ENCODE measurements at places on chromosomes 7 and 10.

GRCh38 chr7:139046143-139046542 is 10.3 kb upstream of the ZC3HAV1L start:
- no peak for DNase-seq

DNA sequence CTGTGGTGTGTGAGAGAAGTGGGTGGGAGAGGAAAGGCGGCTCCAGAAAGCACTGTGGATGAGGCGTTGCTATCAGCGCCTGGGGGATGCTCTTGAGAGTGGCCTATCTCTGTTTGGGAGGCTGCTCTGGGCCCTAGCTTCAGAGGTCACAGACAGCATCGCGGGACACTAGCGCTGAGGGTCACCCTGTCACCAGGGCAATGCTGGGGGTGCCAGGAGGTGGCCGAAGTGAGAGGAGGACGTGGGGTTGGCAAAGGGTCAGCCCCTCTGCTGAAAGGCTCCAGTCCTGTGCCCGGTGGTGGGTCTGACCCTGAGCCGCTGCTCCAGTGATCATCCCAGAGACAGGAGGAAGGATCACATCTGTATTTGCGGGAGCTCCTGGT is 3.0 kb upstream of the TACR2 start:
- no peak for DNase-seq

GRCh38 chr7:129561677-129562359 is 49.7 kb upstream of the NRF1 start:
- DNase-seq, result no peak

DNA sequence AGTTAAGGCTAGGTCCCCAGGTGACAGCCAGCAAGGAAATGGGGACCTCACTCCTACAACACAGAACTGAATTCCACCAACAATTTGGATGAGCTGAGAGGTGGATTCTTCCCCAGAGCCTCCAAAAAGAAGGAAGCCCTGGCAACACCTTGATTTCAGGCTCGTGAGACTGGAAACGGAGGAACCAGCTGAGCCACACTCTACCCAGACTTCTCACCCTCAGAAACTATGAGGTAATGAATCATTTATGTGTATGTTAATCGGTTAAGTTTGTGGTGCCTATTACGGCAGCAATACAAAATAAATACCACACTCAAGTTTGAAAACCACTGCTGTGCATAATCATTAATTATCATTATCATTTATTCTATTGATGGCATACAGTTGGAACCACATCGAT is 532.4 kb upstream of the ANKRD30A start:
- DNase-seq, result no peak

DNA sequence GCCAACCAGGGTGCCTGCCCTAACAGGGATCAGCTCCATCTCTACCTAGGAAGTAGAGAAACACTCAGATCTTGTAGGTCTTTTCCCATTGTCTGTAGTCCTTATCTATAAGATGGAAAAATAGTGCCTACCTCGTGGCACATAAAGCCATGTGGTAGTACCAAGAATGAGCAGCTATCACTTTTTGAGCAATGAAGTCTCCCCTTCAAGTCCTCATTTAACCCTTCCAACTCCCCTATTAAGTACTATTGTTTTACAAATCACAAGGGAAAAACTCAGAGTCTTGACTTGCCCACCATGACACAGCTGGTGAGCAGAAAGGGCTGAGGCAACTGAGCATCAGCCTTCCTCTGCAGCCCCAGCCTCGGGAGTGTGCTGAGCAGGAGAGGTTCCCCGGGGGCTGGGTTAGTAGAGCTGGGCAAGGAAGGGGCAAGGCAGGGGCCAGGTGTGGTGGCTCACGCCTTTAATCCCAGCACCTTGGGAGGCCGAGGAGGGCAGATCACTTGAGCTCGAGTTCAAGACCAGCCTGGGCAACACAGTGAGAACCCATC is 3.3 kb downstream of the FRAT2 start:
- no peak for DNase-seq

DNA sequence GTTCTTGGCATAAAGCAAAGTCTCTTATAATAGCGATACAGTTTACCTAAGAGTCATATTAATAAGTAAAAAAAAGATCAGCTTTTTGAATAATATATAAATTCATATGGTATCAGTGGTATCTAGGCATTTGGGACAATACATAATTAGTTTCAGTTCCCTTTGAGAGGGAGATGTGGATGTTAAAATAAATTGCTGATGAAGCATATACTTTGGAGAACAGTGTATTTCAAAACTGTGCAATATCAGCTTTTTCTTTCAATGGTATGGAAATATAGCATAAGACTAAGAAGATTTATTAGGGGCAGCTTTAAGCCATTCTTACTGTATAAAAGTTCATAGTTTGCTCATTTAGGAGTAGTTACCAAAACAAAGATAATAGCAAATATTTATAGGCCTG is 35.5 kb downstream of the MDFIC start:
- DNase-seq, result no peak

- no peak for DNase-seq
Measured at GRCh38 chr10:133306941-133307379, 1.7 kb downstream of the TUBGCP2 start.

- no peak for DNase-seq
Measured at GRCh38 chr10:22475651-22476600, 130.6 kb downstream of the SPAG6 start.

GRCh38 chr7:92137557-92137956 is 3.3 kb upstream of the CYP51A1 start:
- DNase-seq, result no peak

GRCh38 chr10:124696446-124697392 is 47.5 kb downstream of the FAM53B start:
- DNase-seq, result no peak

DNA sequence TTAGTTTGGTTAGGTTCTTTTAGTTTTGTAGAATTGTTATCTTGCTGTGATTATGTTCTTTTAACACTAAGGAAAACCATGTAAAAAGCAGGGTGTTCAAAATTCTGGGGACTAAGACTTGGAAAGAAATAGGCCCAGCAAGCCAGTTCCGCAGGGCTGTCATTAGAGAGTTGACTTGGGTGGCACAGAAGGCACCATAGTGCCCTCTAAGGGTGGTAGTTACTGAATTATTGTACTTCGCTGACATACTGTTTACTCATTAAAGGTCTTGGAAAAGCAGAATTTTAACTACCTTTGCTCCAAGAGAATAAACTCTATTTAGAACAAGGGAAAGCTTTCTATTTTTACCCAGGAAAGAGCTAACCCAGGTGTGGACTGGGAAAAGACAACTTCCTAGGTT is 86.5 kb downstream of the OTUD1 start:
- DNase-seq, result no peak

GRCh38 chr7:138981332-138982203 is at the start of gene KIAA1549:
Gene KIAA1549, minus strand, starts transcription at chr7:138981389. Its CDS starts 120 bp downstream, at chr7:138981269.
- peak; percentile 14 for DNase-seq

GRCh38 chr10:102627736-102628293 is 16.5 kb upstream of the TRIM8 start:
- no peak for DNase-seq

GRCh38 chr10:117638200-117638599 is 95.7 kb downstream of the EMX2 start:
- DNase-seq, result no peak

GRCh38 chr10:22437620-22438588 is 92.6 kb downstream of the SPAG6 start:
- DNase-seq, result peak; percentile 8

DNA sequence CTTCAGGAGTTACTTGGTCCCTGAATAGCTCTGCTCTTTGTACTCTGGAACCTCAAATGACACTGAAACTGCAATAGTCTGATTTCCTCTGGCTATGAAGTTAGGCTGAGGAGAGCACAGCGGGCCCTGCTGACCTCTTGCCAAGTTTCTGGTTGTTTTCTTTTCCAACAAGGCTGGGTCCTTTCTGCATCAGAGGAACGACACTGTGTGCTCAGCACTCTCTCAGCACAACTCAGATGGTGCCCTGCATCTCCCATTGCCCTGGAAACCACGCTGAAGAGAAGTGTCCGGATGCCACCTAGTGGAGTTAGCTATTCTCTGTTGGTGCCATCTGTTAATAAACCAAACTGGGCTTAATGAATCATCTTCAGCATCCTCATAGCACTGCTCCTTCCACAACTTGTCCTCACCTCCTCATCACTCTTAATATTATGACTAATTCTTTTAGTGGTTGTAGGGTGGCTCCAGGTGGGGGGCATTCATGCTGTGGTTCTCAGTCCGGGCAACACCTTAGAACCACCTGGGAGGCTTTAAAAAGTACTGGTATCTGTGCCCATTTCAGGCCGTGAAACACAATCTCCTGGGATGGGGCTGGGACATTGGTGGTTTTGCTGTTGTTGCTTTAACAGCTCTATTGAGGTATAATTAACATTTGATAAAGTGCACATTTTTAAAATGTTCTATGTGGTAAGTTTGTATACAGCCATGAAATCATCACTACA is 8.2 kb upstream of the EFCAB10 start:
- no peak for DNase-seq

DNA sequence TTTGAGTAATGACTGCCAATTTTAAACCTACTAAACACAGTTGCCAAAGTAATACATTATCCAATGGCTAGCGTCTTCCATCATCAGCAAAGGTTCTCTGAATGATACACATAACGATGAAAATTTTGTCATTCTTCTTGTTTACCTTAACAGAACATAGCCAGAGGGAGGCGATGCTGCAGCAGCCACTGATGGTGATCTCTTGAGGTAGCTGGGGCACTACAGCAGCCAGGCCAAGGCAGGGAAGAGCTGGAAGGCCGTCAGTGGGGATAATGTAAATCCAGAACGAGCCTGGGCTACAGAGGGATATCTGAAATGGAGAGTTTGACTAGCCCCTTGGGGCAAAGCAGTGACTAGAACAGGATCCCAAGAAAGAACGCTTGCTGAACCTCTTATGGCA is 38.8 kb downstream of the PRPS1L1 start:
- DNase-seq, result no peak

DNA sequence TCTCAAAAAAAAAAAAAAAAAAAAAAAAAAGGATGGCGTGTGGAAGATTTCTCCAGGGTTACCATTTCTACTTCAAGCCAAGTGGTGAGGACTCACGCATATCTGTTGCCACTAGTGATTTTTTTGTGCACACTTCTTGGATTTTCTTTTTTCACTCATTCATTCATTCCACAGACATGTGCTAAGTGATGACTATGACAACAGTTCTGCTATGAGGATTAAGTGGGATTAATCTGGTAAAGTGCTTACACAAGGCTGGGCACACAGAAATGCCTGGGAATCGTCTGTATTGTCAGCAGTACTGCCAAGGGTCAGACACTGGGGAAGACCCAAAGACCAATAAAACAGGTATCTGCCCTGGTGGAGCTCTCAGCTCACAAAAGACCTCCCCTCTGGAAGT is 6.3 kb upstream of the OPN1SW start:
- no peak for DNase-seq

- no peak for DNase-seq
Measured at GRCh38 chr10:83995738-83996331, 143.5 kb upstream of the GHITM start.

DNA sequence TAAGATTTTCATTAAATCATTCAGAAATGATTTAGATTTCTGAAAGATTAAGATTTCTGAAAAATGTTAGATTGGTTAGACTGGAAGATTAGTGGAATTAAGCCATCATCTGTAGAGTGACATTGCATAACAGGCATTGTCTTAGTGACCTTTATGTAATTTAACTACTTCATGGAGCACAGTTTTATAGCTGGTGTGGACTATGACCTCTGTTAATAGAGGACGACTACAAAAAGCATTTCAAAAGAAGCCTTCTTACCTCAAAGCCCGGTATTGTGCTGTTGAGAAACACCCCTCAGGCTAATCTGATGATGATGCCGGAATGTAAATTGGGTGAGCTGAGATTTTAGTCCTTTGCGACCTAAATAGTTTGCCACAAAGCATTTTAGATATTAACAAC is 55.6 kb downstream of the GALNT11 start:
- DNase-seq, result no peak

DNA sequence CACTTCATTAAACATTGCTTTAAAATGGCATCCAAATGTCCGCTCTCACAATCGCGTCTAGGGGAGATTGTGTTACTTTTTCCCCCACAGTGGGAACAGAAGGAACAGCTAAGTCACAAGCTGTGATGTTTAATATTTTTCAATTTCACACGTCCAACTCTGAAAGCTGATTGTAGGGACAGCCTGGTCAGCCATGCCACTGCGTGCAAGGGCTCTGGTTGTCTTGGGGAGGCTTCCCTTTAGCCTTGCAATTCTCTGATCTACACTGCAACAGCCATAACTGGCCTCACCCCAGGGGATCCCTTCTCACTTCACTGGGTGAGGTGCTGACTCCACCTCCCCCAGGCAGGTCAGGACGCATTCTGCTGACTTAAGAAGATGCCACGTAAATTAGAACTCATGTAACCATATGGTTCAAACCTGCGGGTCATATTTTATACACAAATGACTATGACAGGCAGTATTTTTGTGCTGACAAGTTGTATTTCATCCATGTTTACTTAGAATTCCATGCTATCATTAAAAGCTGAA is 425.2 kb upstream of the NFE2L3 start:
- no peak for DNase-seq

GRCh38 chr10:112092519-112092918 is 91.0 kb downstream of the GPAM start:
- no peak for DNase-seq

- DNase-seq, result no peak
Measured at GRCh38 chr10:116654816-116655215, 34.1 kb downstream of the PNLIPRP2 start.

DNA sequence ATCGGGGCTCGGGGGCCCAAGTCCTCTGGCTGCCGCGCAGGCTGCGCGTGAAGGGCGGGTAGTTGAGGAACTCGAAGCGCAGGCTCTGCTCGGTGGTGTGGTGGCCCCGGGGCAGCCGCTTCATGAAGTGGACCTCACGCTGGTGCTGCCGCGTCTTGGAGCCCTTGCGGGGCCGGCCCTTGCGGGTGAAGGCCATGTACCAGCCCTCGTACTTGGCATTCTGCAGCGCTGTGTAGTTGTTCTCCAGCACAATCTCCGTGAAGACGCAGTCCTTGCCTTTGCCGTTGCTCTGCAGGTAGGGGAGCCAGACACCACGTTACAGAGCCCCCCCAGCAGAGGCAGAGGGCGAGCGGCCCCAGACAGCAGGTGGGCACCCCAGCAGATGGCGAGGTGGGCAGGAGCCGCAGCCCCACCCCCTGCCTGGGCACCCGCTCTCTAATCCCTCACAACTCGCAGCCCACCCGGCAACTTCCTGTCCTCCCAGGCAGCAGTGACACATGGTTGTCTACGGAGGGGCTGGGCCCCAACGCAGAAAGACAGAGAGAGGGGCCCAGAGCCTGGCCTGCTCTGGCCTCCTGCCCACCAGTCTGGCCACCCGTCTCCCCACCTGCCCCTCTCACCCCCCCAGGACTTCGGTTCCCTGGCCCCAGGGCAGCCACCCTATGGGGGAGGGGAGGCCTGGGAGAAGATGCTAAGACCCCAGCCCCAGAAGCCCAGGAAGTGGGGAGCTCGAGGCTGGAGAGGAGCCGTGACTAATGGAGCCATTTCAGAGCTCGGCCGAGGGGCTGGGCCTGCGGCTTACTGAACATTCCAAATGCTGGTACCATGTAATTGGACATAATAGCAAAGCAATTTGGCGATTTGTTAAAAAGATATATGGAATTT is 5.3 kb downstream of the FGF8 start:
- DNase-seq, result no peak

GRCh38 chr10:78454123-78454645 is 420.5 kb downstream of the RPS24 start:
- no peak for DNase-seq

- DNase-seq, result no peak
Measured at GRCh38 chr7:140551355-140552239, 72.3 kb upstream of the MKRN1 start.

Measured in activated CD8-positive, alpha-beta memory T cell treated with anti-CD3 and anti-CD28 coated beads for 4 hours (primary cell).